ENCODE measurements at places on chromosomes 16 and 17. TPM values are rescaled to one million over a fixed set of nuclear protein-coding genes. Genes with fewer than 3 reads are reported as not detected.

MYH8 gene
- polyA plus RNA-seq = not detected

RTN4RL1 gene
- 3.5 TPM for polyA plus RNA-seq

GABARAP gene
- 874 TPM for polyA plus RNA-seq

GRCh38 chr17:33142705-33143299, 150.3 kb downstream of the ASIC2 start:
- peaks cover 9% of the 10 kb centered on the region for H3K27me3 ChIP-seq
- no peak overlapping the region for H3K27ac ChIP-seq
- H3K4me1 ChIP-seq = no peaks in the 10 kb centered on the region
- no peaks in the 10 kb centered on the region for H3K36me3 ChIP-seq

DNA sequence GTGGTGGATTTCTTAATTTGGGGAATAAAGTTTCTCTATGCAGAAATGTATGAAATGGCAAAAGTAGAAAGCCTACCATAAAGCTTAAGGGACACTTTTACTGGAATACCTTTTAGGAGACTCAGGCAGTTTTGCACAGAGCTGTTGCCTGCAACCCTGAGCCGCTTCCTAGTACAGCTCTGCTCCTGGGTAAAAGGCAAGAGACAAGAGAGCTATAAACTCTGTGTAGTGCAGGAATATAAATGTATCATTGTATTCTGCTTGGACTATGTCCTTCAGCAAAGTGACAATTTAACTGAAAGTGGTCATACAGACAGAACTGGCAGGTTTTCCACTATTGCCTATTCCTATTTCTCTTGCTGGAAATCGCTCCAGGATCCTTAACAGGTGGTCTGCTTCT, 65.3 kb upstream of the MYOCD start:
- no peak overlapping the region for H3K4me3 ChIP-seq
- H3K27ac ChIP-seq = no peak overlapping the region
- no peaks in the 10 kb centered on the region for H3K27me3 ChIP-seq
- no peaks in the 10 kb centered on the region for H3K4me1 ChIP-seq

KRT32 gene
- polyA plus RNA-seq = not detected

HES7 gene
- 0.28 TPM for polyA plus RNA-seq

GRCh38 chr17:78387977-78388941, 9.8 kb downstream of the PGS1 start:
- H3K4me3 ChIP-seq = no peak overlapping the region
- H3K36me3 ChIP-seq = peaks cover 2% of the 10 kb centered on the region
- no peak for DNase-seq
- no peaks in the 10 kb centered on the region for H3K27me3 ChIP-seq
- peaks cover 5% of the 10 kb centered on the region for H3K4me1 ChIP-seq
- peak overlapping the region; percentile 47 for H3K27ac ChIP-seq

CDRT4 gene
- 8.7 TPM for polyA plus RNA-seq

SSTR5 gene
- polyA plus RNA-seq = not detected

HAP1 gene
- polyA plus RNA-seq = 0.07 TPM

- H3K4me3 ChIP-seq = no peak overlapping the region
- no peaks in the 10 kb centered on the region for H3K27me3 ChIP-seq
- DNase-seq = peak; percentile 41
- H3K4me1 ChIP-seq = peaks cover 15% of the 10 kb centered on the region
- no peak overlapping the region for H3K27ac ChIP-seq
Observed at GRCh38 chr16:85473909-85474620, 139.1 kb upstream of the GSE1 start.

DNA sequence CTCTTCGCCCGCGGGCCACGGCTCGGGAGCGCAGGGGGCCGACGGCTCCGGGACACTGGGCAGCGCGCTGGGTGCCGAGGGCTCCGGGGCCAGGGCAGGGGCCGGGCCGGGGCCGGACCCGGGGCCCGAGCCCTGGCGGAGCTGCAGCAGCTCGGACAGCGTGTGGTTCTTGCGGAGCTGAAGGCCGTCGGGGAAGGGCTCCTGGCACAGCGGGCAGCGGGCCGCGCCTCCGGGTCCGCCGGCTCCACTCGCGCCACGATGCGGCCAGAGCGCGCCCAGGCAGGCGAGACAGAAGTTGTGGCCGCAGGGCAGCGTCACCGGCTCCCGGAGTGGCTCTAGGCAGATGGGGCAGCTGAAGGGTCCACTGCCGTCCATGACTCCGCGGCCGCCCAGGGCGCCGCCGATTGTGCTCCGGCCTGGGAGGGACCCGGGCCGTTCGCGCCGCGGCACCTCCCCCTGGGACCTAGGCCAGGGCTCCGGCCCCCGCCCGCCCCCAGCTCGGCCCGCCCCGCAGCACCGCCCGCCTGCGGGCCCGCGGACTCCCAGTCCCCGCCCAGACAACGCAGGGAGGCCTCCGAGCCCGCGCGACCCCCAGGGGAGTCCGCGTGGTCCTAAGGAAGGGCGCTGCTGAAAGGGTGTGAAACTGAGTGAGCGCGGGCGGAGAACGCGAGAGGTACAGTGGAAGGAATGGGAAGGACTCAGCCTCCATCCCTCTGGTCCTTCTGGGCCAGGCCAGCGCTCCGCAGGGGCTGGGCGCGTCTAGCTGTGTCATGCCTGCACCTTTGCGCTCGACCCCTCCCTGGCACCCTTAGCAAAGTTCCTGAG, at the start of gene TRIM47:
Gene TRIM47, minus strand, starts transcription at position 408 of the 825 bp plus-strand sequence. Its CDS starts 33 bp downstream, at position 375.
- H3K27ac ChIP-seq = peak within 1 kb of the TSS; percentile 93
- H3K4me1 ChIP-seq = no peaks in the 10 kb centered on the region

- DNase-seq = no peak
- no peak overlapping the region for H3K27ac ChIP-seq
- no peak overlapping the region for H3K4me3 ChIP-seq
- H3K4me1 ChIP-seq = no peaks in the 10 kb centered on the region
- H3K36me3 ChIP-seq = no peaks in the 10 kb centered on the region
Observed at GRCh38 chr17:52673791-52674190, 515.3 kb upstream of the CA10 start.

GRCh38 chr16:55062442-55062841, 131.8 kb downstream of the IRX5 start:
- no peaks in the 10 kb centered on the region for H3K36me3 ChIP-seq
- DNase-seq = no peak
- H3K27me3 ChIP-seq = no peaks in the 10 kb centered on the region
- H3K27ac ChIP-seq = no peak overlapping the region
- H3K4me1 ChIP-seq = no peaks in the 10 kb centered on the region

DNA sequence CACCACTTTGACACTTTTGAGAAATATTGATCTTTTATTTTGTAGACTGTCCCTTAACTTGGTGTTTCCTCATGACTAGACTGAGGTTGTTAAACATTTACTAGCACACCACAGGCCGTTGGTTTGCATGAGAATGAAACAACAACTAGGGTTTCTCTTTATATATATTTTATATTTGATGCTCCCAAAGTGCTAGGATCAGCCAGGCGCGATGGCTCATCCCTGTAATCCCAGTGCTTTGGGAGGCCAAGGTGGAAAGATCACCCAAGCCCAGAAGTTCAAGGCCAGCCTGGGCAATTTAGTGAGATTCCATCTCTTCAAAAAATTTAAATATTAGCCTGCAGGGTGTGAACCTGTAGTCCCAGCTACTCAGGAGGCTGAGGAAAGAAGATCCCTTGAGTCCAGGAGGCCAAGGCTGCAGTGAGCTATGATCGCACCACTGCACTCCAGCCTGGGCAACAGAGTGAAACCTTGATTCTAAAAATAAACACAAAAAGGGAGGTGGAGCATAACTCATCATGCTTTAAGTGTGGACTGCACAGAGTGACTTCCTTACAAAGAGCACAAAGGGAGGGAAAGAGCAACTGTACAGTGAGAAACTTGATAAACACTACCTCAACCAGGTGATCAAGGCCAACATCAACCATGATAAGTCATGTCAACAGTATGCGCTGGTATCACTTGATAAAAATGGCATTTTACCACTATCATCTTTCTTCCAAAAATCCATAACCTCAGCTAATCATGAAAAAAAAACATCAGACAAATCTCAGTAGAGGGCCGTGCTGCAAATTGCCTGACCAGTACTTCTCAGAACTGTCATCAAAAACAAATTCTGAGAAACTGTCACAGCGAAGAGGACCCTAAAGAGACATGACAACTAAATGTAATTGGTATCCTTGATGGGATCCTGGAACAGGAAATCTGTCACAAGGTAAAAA, 72.8 kb upstream of the ATF7IP2 start:
- no peaks in the 10 kb centered on the region for H3K27me3 ChIP-seq
- no peak overlapping the region for H3K27ac ChIP-seq
- no peak for DNase-seq
- H3K4me3 ChIP-seq = no peak overlapping the region
- H3K4me1 ChIP-seq = no peaks in the 10 kb centered on the region
- no peaks in the 10 kb centered on the region for H3K36me3 ChIP-seq

GRCh38 chr17:78697554-78698343, 84.3 kb downstream of the CYTH1 start:
- no peak overlapping the region for H3K4me3 ChIP-seq
- H3K36me3 ChIP-seq = peaks cover 43% of the 10 kb centered on the region
- H3K27me3 ChIP-seq = no peaks in the 10 kb centered on the region
- DNase-seq = no peak
- H3K4me1 ChIP-seq = no peaks in the 10 kb centered on the region

PSMC5 gene
- polyA plus RNA-seq = 177 TPM

GRCh38 chr17:47862621-47863440, 11.9 kb upstream of the SP6 start:
- no peaks in the 10 kb centered on the region for H3K36me3 ChIP-seq
- H3K4me3 ChIP-seq = no peak overlapping the region
- peaks cover 4% of the 10 kb centered on the region for H3K4me1 ChIP-seq
- peak; percentile 64 for DNase-seq
- H3K27me3 ChIP-seq = peaks cover 7% of the 10 kb centered on the region

DNA sequence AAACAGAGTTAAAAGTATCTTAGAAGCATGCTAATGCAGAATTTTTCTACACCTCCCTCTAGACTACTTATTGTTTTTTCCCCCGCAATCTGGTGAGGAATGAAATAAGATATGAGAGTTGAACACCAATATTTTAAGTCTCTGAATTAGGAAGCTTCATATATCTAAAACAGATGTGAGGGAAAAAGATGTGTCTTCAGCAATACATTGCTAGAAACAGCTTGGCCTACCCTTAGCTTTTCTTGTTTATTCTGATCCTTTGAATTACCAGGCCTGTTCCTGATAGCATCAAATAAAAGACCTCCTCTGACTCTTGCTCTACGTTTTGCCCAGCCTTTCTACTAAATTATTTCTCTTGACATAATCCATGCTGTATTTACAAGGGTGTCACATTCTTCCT, 221.8 kb downstream of the CDH11 start:
- no peak overlapping the region for H3K4me3 ChIP-seq
- no peaks in the 10 kb centered on the region for H3K27me3 ChIP-seq
- no peaks in the 10 kb centered on the region for H3K36me3 ChIP-seq
- no peak overlapping the region for H3K27ac ChIP-seq
- peaks cover 11% of the 10 kb centered on the region for H3K4me1 ChIP-seq

Data from lung (tissue), 17 donors.